BE2C (cell line): ENCODE measurements at places on chromosomes 1 and 21.

- no peak for DNase-seq
Measured at GRCh38 chr1:1422465-1423244, 1.6 kb upstream of the ANKRD65 start.

DNA sequence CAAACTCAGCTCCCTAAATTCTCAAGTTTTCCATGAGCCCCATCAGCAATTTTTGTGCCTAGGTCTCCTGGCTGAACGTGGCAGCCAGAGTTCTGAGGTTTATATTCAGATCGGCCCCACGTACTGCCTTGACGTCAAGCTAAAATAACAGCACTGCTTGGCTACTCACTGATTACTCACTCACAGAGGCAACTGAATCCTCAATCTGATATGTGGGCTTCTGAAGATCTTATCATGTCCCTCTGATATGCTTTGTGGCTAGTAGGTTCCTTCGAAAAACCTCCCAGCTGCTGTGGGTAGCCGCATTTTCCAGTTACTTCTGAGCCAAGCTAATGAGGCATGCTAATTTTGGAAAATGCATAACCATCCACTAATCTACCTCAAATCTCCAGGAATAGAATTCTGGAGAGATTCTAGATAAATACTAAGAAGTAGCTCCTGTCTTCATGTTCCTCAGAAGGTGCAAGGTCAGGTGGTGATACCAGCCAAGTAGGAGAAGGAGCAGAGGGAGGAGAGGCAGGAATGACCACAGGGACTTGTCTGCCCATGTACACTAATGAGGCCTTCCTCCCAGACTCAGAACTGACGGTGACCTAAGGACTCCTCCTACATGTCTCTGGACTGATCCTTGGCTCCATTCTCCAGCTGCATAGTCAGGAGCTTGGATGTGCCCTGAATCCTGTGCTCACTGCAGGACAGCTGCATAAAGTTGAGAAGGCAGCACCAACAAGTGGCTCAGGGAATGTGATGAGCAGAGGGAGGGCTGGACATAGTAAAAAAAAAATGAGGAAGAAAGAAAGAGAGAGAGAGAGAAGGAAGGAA is 263.7 kb downstream of the TNR start:
- no peak for DNase-seq

DNA sequence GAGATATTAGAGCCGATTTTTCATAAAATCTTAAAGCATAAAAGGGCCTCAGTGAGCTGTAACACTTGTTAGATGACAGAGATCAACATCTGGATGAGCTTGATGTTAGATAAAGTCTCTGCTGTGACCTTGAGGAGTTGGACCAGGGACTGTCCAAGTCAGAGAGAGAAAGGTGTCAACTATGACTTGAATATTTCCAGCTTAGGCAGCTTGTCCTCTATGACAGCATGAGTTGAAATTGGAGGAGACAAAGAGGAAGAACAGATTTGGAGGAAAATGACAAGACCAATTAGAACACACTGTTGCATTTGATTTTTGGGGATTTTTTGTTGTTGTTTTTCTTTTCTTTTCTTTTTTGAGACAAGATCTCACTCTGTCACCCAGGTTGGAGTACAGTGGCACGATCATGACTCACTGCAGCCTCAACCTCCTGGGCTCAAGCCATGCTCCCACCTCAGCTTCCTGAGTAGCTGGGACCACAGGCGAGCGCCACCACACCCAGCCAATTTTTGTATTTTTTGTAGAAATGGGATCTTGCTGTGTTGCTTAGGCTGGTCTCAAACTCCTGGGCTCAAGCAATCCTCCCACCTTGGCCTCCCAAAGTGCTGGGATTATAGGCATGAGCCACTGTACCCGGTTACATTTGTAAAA is 35.3 kb upstream of the CLIC4 start:
- no peak for DNase-seq

- DNase-seq: no peak
Measured at GRCh38 chr21:39319251-39319756, 5.9 kb upstream of the BRWD1 start.

GRCh38 chr1:175419684-175420517 is 227.3 kb upstream of the KIAA0040 start:
- no peak for DNase-seq

DNA sequence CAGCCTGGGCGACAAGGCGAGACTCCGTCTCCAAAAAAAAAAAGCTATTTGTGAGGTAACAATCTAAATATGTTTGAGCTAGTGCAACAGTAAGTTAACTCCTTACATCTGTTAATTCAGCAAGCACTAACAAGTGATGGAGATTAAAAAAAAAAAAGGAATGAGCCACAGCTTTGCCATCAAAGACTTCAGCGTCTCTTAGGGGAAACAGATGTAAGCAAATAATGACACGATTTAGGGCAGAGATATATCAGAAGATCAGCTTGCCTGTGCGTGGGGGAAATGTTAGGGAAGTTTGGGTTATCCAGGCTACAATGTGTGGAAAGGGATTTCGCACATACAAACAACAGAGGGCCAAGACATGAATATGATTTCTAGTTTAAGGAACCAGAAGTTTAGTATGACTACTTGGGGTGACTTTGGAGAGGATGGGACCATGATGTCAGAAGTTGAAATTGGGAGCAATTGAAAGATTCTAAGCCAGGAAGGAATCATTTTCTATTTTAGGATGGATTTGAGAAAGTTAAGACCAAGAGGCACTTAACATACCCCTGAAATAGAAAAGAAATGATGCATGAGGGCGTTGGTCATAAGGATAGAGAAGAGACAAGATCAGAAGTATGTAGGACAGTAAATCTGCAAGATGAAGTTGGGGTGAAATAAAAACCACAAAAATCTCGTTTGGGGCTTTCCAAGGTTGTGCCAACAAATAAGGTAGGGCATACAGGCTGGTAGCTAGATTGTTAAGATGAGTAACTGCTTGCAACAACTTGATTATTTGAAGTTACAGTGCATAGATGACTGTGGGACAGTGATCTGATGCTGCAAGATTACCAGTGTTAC is 2.4 kb upstream of the BRWD1 start:
- DNase-seq: no peak

DNA sequence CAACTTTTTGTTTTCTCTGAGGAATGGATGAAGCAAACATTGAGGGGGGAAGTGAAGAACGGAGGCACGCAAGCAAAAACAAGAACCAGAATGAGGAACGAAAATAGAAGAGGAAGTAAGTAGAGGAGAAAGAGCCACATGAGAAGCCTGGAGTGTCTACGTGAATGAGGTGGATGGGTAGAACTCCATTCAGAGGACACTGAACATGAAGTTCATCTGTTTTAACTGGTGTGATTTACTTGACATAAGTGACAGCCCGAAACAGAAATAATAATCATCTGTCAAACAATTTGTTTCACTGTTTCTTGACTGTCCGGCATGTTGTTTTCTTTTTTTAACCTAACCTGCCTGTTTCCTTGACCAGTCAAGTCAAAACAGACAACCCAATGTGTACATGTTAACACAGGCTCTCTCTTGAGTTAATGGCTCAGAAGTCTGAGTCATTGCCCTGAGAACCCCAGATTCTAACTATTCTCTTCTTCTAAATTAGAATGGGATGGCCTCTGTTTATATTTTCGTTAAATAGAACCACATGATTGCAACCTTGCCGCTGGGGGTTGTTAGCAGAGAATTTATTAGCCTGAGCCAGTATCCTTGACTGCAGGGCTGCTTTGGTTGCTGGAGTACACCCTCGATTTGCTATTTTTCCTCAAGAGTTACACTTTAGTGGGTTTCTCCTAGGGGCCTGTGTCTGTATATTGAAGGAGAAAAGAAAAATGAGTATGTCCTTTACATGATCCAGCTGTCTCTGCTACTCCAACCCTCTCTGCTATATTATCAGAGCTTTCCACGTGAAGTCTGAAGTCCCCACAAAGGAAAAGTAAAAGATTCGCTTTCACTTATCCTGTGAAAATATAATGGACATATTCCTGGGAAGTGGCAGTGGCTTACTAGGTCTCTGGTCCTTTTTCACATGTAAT is 151.7 kb downstream of the ZC3H11B start:
- no peak for DNase-seq

DNA sequence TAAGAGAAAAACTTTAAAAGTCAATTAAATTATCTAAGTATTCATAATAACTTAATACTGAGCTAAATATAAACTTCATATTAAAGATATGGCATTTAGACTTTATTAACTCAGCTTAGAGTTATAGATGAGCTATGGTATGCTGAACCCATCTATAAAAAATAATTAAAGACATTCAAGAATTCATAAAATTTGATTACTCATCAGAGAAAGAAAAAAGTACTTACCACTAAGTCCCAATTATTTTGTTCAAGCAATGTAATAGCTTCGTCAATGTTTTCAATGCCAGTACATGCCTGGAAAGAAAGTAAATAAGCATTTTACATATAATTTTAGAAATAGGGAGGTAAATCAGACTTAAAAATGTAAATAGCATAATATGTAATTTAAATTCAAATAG is 102.4 kb downstream of the FAF1 start:
- DNase-seq: no peak

GRCh38 chr1:24987875-24988557 is 57.9 kb upstream of the RUNX3 start:
- no peak for DNase-seq

DNA sequence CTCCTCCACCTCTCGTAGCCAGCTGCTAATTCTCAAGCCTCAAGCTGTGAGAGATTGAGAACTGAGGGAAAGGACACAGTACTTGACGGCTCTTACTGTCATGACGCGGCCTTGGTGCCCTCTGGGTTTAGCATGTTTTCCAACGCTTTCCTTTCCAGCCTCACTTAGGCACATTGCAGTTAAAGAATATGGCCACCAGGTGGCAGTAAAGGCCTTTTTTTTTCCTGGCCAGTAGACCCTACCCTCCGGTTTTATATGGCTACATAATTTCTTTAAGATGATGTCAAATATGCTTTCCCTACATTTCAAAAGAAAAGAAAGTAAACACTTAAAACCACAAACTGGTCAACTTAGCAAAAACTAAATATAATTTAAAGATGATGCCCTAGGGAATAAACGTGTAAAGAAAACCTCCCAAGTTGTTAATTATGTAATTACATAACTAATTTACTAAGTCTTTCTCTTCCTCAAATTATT is 56.8 kb upstream of the PRDX6 start:
- peak; percentile 65 for DNase-seq

GRCh38 chr1:62977366-62977765 is 193.4 kb downstream of the ATG4C start:
- no peak for DNase-seq

DNA sequence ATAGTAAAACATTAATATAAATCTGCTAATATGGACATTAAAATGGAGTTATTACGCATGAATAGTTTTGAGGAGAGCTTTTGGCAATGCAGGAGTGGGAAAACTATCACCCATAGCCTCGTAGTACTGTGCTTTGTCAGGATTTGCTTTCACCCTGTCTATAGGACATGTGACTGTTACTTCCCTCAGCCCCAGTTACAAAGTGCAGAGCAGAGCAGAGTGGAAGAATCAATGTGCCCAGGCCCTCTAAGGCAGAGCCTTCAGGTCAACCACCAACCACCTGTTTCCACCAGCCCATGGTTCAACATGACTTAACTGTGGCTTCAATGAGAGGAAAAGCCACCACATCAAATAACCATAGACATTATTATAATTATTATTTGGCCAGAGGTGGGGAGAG is 68.9 kb upstream of the C8B start:
- no peak for DNase-seq

GRCh38 chr1:89780721-89781120 is 40.1 kb upstream of the LRRC8D start:
- DNase-seq: no peak
